ENCODE measurements at places on chromosomes 6 and 20.

DNA sequence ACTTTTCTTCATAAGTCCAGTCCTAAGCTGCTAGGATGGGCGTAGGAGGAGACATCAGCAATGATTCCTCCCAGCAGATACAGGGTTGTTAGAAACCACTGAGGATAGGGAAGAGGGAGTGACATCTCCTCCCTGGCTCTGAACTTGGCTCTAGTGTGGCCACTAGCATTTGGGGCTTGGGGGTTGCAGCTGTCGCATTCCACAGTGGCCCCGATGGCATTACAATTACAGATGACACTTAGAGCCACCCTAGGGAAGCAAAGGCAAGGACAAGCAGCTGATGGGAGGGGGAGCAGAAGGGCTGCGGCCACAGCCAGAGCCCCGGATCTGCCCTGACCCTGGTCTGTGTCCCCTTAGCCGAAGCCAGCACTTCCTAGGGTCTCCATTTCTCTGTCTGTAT lies 9.5 kb upstream of the CDKN1A start:
- no peak for DNase-seq

DNA sequence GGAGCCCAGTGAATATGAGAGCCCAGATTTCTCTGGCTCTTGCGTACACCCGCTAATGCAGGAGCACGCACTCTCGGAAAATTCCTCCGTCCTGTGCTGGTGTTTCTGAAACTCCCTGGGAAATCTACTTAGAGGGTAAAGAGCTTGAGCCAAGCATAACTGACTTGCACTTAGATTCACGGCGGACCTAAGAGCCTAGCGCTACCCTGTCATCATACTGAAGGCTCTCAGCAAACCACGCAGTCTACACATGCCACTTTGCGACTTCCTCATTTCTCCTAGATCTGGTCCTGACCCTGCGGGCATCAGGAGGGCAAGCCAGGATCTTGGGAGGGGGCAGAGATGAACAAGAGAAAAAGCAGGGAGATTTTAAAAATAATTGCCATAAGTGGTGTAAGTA lies 324.7 kb downstream of the CD83 start:
- no peak for DNase-seq

DNA sequence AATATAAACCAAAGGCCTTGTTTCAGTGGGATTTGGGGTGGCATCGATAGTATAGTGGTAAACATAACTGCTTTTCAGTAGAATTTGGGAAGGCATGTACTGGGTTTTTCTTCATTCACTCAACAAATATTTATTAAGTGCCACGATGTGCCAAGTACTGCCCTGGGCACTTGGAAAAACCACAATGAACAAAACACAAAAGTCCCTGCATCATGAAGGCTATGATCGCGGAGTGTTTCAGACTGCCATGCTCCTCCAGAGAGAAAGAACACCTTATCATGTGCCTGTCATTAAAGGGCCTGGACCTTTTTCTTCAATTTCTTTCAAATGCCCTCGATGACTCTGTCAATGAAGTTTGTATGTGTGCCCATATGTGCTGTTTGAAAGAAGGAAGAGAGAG lies 59.2 kb upstream of the CEP85L start:
- DNase-seq = no peak

DNA sequence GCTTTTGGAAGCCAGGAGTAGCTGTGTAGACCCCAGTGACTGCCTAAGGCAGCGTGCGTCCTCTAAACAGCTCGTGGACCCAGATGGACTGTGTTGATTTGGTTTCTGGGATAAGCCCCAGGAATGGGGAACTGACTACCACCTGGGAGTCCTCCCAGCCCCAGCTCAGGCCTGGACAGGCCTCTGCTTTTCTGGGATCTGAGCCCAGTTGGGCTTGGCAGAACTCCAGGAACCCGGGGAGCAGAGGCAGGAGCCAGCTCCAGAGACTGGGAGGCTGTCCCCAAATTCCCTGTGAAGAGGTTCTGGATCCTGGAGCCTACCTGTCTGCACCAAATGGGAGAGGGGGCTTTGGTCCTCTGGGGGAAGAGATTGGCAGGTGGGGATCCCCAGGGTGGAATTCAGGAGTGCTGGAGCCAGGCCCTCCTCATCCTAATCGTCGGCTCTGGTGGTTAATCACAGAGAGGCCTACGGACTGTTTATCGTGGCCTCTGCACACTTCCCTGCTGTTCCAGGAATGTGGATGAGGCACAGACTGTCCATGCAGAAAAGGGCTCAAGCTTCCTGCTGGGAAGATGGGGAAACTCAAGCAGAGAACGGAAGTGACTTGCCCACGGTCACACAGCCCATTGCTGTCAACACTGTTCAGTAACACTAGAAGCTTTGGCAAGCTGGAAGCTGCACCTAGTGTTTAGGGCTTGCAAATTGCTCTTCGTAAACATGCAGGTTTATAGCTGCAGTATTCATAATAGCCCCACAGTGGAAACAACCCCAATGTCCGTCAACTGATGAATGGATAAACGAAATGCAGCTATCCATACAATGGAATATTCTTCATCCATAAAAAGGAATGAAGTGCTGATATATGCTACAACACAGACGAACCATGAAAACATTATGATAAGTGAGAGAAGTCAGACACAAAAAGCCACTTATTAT lies 100.6 kb downstream of the KCNB1 start:
- no peak for DNase-seq

GRCh38 chr6:69005199-69005598 lies 370.1 kb downstream of the ADGRB3 start:
- no peak for DNase-seq

DNA sequence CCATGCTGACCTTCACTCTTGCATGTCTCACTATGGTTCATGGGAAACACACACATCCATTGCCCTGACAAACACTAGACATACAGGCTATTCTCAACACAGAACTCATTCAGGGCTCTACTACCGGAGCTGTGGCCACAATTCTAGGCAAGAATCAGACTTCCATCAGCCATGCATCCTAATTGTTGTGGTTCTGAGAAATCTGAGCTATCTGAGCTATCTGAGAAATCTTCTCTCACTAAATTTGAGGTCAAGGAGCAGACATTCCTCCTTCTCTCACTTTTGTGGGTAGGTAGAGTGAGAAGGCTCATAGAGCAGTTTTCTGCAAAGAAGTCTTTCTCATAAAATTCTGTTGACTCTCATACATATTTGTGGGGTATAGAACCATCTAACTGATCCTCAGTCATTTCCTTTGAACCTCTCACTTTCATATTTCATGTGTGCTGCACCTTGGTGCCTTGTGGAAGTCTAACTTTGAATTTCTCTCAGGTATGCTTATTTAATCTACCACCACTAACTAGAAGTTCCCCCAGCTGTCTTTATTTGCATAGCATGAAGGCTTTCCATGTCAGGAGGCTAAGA lies 43.6 kb downstream of the ADGRF1 start:
- no peak for DNase-seq

DNA sequence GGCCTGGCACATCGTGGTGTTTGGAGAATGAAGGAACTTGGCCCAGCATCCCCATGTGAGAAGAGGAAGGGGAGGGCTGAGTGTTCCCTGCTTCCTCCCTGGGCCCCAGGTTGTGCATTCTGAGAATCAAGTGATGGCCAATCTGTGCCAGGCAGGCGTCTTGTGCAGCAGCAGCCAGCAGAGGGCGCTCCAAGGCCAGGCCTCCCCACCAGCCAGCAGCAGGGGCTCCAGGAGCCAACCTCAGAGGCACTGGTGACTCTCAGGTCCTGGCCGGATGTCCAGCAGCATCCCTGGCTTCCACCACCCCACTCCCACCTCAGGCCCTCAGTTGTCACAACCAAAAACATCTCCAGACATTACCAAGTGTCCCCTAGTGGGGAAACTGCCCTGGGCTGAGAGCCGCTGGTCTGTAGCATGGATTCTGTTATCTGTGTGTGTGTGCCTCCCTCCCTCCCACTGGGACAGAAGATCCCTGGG lies 192.0 kb downstream of the PREX1 start:
- DNase-seq = peak; percentile 89

DNA sequence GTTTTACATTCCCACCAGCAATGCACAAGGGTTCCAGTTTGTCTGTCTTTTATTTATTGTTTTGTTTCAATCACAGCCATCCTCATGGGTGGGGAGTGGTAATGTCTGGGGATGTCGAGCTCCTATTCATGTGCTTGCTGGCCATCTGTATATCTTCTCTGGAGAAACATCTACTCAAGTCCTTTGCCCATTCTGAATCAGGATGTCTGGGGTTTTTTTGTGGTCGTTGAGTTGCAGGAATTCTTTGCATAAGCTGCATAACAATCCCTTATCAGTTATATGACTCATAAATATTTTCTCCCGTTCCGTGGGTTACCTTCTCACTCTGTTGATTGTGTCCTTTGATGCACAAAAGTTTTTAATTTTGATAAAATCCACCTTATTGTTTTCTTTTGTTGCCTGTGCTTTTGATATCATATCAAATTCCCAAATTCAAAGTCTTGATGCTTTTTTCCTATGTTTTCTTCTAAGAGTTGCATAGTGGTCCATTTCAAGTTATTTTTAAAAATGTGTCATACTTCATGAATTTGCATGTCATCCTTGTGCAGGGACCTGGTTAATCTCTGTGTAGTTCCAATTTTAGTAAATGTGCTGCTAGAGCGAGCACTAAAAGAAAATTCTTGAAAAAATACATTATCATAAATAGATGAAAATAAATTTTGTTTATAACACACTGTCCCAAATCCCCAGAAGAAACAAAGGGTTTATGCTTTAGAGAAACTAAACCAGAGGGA lies 54.9 kb upstream of the PDE10A start:
- no peak for DNase-seq

DNA sequence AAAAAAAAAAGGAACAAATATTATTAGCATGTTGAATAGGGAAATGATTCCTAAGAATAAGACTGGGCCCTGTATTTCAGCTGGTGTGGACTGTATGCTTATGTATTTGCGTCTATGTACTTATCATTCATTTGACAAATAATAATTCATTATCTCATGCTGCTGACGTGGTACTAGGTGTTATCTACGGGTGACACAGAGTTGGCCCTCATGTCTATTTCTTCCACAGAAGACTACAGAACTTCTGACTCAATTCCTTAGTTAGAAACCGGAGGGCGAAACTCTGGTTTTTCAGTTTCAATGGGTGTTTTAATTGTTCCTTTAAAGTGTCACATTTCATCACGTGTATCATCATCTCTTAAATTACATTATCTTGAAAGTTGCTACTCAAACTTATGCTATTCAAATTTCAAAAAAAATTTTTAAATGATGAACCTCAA lies 305.9 kb downstream of the CLIC5 start:
- DNase-seq = peak; percentile 51

DNA sequence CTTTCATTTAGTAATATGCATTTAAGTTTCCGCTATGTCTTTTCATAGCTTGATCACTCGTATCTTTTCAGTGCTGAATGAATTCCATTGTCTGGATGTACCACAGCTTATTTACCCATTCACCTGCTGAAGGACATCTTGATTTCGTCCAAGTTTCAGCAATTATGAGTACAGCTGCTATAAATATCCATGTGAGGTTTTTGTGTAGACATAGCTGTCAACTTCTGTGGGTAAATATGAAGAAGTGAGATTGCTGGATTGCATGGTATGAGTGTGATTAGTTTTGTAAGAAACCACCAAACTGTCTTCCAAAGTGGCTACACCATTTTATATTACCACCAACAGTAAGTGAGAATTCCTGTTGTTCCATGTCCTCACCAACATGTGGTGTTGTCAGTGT lies 79.2 kb upstream of the STMND1 start:
- no peak for DNase-seq

DNA sequence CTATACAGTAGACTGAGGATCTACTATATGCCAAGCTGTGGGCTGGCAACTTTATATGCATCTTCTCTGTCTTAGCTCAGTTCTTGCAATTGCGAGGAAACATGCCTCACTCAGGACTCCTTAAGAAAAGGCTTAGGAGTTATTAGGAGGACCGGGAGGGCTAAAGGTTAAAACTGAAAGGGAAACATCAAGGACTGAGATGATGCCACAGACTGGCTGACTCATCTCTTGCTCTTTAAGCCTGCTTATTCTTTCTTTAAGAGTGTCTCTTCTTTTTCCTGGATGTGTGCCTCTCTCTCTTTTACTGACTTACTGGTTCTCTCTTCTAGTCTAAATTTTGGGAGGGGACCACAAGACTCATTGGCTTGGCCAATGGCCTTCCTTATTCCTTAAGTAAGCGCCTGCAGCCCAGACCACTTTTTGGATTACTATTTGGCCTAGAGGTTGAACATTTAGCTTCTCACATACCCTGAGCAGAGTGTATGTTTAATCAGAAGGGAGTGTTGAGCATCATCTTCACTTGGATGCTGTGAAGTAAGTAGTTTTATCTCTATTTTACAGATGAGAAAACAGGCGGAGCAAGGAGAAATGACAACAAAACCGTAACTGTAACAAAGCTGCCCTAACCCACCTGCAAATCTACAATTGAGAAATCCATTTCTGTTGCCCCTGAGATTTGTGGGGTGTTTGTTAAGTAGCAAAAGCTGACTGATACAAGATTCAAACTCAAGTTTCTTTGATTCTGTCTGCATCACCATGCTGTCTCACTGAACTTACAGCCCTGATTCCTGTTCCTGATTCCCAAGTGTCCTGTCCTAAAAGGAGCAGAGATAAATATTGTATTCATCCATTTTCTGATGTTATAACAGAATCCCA lies 7.2 kb upstream of the SDC4 start:
- DNase-seq = no peak

GRCh38 chr6:20826378-20826777 lies 292.1 kb downstream of the CDKAL1 start:
- DNase-seq = no peak

GRCh38 chr20:1081891-1082290 lies 36.5 kb upstream of the PSMF1 start:
- no peak for DNase-seq

- DNase-seq = no peak
Observed at GRCh38 chr6:159378411-159379328, 209.5 kb downstream of the FNDC1 start.

- no peak for DNase-seq
Observed at GRCh38 chr6:14200047-14200446, 82.5 kb downstream of the CD83 start.

DNA sequence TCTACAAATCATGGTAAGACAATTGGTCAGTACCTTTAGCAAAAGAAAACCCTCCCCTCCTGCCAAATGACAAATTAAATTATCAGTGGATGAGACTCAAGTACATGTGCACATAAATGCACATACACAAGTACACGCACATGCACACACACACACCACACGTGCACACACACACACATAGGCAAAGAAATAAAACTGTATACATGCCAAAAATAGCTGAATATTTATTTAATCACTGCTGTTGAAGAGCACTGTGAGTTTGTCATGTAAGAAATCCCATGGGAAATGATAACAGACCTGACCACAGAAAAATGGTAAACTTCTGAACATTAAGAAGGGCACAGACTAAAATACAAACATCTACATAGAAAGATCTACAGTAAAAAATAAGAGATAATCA lies 46.6 kb upstream of the TNFAIP3 start:
- no peak for DNase-seq

- DNase-seq = no peak
Observed at GRCh38 chr20:52493171-52493721, 301.7 kb upstream of the ZFP64 start.

- DNase-seq = no peak
Observed at GRCh38 chr6:149560736-149561135, 5.4 kb upstream of the GINM1 start.

GRCh38 chr6:145895802-145896201 lies 68.4 kb downstream of the SHPRH start:
- DNase-seq = no peak

GRCh38 chr6:157410045-157410444 lies 29.1 kb downstream of the ZDHHC14 start:
- DNase-seq = no peak
